Jurkat, Clone E6-1 (cell line): ENCODE measurements at places on chromosomes 3 and 15.
A peak's percentile ranks its signal among the peaks of the same experiment; 100 is the strongest.

- no peak for DNase-seq
Observed at GRCh38 chr15:68479406-68479805, 47.4 kb upstream of the ITGA11 start.

- no peak for DNase-seq
Observed at GRCh38 chr3:197050511-197050910, 20.9 kb upstream of the MELTF start.

DNA sequence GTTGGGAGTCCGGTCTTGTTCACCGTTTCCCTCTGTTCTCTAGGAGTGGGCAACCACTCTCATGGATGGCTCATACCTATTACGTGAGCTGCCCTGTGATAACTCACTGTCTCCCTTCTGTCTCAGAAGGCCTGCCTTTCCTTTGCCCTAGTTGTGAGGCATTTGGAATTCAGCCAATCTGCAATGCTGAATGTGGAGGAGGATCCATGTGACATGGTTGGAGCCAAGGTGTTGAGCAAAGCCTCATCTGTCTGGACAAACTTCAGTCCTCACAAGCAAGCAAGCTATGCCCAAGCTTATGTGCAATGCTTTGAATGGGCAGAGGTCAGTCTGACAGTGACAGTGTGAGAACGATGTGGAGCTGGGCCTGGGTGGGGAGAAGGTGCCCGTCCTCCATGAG is 37.8 kb upstream of the ATP10A start:
- no peak for DNase-seq

GRCh38 chr3:123686251-123686650 is 101.4 kb upstream of the HACD2 start:
- DNase-seq: no peak

DNA sequence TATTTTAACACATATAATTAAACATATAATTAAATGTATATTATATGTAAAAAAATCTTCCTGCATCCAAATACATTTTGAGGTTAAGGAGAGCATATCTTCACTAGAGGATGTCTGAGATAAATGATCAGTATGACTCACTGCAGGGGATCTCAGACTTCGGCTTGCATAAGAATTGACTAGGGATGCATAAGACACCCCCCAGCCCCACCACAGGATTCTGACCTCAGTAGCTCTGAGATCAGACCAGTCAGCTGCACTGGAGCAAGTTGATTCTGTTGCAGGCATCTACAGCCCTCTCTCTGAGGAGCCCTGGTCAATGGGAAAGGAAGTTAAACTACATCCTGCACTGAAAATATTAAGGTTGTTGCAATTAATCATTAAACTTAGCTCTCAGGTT is 29.0 kb upstream of the TBC1D21 start:
- DNase-seq: no peak

DNA sequence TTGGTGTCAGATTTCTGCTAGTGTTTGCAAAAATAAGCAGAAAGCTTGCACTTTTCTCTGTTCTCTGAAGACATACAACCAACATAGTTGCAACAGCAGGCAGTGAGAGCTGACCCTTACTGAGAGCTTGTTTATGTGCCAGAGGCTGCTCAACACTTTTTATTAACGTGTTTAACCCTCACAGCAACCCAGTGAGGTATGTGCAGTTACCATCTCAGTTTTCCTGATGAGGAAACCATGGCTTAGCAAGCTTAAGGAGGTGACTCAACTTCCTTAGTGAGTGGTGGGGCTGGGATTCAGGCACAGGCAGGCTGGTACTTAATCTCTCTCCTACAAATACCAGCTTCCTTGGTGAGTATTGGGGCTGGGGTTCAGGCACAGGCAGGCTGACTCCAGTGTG is 158.1 kb upstream of the CTDSPL start:
- no peak for DNase-seq

DNA sequence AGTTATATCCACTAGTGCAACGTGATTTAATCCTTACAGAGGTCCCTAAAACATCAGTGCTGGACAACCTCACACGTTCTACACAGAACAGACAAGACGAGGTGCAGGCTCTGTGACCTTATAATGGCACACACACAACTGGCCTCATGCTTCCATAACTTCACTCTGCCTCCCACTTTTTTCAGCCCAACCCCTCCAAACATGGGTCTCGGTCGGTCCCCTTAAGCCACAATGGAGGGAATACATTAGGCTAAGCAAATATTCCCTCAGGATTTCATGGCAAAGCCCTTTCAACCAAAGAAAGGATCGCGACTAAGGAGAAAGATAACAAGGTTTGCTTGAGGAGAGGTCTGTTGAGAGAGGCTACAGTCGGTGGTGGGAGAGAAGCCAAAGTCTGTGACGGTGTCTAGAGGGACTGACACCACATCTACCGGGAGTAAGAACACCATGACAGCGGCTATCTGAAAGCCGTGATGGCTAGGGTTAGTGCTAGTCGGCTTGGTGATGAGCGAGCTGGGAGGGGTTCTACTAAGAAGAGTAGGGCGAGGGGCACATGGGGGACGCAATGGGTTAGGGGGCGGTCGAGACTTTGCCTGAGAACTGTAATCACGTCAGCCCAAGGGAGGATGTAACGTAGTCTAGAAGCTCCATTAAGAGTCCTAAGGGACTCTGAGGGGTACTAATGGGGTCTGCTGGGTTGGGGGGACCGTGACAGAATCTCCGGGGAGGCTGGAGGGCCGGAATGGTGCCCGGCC is 1.0 kb downstream of the MYO9A start:
- peak; percentile 6 for DNase-seq

DNA sequence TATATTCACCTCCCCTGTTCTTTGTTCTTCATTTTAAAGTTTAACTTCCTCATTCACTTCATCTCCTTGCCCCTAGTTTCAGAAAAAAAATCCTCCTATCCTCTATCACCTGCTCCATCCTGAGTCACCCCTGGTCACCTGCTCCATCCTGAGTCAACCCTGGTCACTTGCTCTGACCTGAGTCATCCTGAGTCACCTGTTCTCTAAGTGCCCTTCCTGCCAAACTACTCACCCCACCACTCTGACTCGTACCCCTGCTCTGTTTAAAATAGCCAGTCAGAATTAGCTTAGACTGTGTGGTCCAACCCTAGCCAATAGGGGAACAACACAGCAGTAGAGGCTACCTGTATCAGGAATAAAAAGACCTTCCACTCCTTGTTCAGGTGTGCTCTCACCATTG is 716.9 kb downstream of the ZBBX start:
- DNase-seq: no peak

DNA sequence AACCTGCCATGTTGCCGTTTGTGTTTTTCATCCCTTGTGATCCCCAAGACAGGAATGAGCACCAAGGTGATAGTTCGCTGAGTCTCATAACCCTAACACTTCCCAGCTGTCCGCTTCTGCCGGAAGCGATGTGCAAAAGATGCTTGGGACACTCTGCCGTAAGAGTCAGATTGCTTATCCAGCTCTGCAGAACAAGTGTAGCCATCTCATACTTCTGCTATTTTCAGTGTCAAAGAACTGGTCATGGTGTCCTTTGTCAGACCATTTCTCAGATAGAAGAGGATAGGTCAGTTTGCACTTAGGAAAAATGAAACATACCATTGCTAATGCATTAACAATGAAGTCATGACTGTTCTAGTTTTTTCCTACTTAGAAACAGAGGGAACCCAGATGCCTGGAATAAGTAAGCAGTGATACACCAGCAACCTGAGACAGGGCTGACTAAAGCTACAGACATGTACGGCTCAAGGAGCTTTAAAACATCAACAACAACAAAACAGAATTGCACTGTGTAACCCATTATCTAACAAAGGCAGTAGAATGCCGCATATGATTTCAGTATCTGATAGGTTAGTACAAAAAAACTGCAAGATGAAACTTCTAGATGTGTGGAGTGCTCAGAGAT is 134.0 kb upstream of the IL12A start:
- DNase-seq: no peak

DNA sequence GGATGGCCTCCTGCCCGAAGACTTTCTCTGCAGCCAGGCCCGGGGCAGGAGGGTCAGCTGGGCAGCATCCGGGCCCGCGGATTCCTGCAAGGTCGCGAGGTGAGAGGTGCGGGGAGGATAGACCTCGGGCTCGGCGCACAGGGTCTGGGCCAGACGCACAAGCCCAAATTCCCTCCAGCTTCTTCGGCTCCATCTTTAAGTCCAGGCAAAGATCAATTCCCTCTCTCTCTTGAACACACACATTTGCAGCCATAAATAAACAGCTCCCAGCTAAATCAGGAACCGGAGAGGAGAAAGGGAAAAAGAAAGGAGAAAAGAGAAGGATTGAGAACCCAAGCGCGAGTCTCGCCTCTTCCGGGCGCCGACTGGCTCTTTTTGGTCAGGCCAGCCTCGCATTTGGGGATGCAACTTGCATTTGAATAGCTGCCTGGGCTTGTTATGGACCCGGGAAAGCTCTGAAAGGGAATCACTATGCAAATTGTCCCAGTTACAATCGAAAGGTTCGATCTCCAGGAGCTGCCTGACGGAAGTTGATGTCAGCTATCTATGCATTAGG is 14.5 kb upstream of the ONECUT1 start:
- DNase-seq: no peak

- DNase-seq: no peak
Observed at GRCh38 chr3:123658118-123658851, 73.4 kb upstream of the HACD2 start.

DNA sequence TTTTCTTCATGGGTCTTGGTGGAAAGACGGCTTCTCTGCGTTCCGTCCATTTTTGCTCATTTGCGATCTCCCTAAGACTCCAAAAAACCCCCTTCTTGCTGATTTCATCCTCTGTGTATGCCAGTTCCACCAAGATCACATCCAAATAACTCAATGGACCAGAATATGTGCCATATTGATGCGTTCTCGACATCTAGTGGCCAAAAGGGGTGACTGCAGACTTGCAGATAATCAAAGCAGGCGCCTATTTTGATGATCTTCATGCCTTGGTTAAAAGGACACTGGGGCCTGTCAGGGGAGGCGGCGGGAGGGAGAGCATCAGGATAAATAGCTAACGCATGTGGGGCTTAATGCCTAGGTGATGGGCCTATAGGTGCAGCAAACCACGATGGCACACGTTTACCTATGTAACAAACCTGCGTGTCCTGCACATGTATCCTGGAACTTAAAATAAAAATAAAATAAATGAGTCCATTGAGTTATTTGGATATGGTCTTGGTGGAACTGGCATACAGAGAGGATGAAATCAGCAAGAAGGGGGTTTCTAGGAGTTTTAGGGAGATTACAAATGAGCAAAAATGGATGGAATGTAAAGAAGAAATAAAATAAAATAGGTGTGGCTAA is 104.2 kb upstream of the RAD18 start:
- DNase-seq: peak; percentile 51

GRCh38 chr3:108346301-108347227 is 50.2 kb downstream of the HHLA2 start:
- no peak for DNase-seq

DNA sequence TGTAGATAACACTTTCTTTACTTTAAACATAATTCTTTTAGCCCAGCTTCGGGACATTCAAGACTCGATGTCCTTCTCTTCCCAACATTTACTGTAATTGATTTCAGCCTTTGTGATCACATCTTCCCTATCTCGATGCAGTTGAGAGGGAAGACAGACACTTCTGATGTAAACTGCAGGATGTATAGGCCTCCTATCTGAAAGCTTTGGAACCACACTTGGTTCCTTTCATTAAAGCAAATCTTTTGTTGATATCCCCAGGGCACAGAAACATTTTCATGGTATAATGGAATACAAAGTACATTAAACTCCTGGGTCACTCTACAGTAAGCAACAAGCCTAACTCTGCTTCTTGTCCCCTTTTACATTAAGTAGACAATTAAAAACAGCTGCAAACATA is 6.4 kb downstream of the GRM7 start:
- DNase-seq: no peak

GRCh38 chr15:71089801-71090200 is 25.5 kb upstream of the THSD4 start:
- no peak for DNase-seq

DNA sequence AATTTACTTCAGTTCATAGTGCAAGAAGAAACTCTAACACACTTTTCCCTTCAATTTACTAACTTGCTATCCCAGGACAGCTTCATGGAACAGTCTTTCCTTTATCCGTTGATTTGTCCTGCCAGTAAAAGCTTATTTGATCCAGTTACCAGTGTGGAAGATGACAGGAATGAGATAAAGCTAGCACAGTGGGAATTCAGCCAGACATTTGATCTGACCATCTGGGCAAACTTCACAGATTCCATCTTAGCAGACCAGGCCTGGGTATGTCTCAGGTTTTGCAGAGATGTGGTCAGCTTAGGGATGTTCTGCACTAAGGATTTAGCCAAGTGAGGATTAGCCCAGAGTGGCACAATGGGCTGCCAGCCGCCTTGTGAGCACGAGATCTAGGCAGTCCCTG is 19.7 kb downstream of the CEMIP start:
- DNase-seq: no peak

- no peak for DNase-seq
Observed at GRCh38 chr15:98771541-98771940, 123.2 kb downstream of the IGF1R start.

- DNase-seq: no peak
Observed at GRCh38 chr3:102016417-102016816, 167.1 kb downstream of the NFKBIZ start.

DNA sequence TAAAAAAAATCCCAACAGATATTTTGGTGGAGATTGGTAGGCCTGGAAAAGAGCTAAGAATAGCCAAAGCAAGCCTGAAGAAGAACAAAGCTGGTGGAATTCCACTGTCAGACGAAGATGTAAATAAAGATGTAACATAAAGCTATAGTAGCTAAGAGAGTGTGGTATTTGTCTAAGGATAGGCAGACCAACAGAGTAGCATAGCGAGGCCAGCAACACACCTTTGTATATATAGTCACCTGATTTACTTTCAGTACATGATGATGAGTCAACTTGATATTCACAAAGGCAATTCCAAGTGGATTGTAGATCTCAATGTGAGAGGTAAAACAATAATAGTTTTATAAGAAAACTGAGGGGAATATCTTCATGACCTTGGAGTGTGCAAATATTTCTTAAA is 53.6 kb upstream of the SYN2 start:
- DNase-seq: no peak

GRCh38 chr3:184845819-184846218 is 33.9 kb downstream of the VPS8 start:
- DNase-seq: no peak

GRCh38 chr3:102194760-102195159 is 240.1 kb upstream of the ZPLD1 start:
- DNase-seq: no peak

- DNase-seq: no peak
Observed at GRCh38 chr15:90994059-90994416, 297 bp downstream of the PRC1 start.

DNA sequence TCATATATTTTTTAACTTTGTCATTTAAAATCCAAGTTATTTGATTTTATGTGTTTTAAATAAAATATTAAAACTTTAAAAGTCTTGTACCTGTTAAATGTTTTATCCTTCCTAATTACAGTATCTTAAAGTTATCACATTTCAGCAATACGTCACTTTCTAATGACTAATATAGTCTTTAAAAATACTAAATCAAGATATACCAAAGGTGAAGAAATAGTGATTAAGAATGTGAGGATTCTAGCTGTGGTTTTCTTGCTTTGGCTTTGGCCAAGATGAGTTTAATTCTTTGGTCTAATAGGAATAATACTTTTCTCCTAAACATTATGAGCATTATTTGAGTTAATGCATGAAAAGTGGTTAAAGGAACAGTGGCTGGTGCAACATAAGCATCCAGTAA is 13.9 kb downstream of the SETD5 start:
- DNase-seq: no peak
